ENCODE measurements at places on chromosomes 6 and 20. TPM values are rescaled to one million over a fixed set of nuclear protein-coding genes. Genes with fewer than 3 reads are reported as not detected.

The YTHDF1 gene
- 55.7 TPM for total RNA-seq

The FNDC1 gene
- 1.7 TPM for total RNA-seq

The RBBP9 gene
- 11.6 TPM for total RNA-seq

The SMPDL3A gene
- 3.9 TPM for total RNA-seq

DNA sequence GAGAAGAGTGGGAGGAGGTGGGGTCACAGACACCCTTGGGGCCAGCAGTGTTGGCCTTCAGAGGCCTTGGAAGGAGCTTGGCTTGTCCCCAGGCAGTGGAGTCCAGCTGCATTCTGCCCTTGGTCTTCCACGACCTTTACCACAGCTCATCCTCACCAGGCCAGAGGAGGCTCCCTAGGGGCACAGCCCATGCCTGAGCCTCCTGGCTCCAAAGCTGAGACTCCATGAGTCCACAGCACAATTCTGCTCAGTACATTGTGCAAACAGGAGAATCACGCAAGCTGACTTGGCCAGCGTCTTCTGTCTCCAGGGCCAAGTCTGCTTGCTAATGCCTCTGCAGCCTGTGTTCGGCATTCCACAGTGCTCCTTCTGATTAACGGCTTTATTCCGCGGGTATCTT is 337.2 kb downstream of the SMOC2 start:
- no peak overlapping the region for H3K4me3 ChIP-seq
- H3K36me3 ChIP-seq, result no peaks in the 10 kb centered on the region
- peaks cover 9% of the 10 kb centered on the region for H3K4me1 ChIP-seq
- H3K27me3 ChIP-seq, result no peaks in the 10 kb centered on the region
- peak; percentile 79 for DNase-seq

DNA sequence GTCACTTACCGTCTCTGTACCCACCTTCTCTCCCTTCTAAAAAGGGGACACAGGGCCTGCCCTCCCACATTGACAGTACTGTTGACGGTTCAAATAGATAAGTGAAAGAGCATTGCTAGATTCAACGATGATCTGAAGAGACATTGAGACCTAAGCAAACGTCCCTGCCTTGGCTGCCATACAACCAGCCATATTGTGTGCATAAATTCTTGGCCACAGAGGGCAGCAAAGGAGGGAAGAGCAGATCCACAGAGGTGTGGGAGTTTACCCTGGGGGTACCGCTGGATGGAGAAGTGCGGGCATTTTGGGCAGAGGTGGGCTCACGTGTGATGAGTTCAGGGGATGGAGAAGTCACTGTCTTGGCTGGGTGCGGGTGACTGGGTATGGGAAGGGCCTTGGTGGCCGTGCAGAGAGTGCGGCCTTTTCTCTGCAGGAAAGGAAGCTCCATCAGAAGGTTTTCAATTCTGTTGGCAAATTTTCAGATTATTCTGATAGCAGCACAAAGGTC is 85.6 kb downstream of the POPDC3 start:
- no peaks in the 10 kb centered on the region for H3K36me3 ChIP-seq
- no peaks in the 10 kb centered on the region for H3K4me1 ChIP-seq
- H3K27me3 ChIP-seq, result no peaks in the 10 kb centered on the region

- H3K36me3 ChIP-seq, result no peaks in the 10 kb centered on the region
- no peak overlapping the region for H3K27ac ChIP-seq
- H3K4me3 ChIP-seq, result no peak overlapping the region
- H3K4me1 ChIP-seq, result no peaks in the 10 kb centered on the region
These were observed 107.5 kb downstream of the FAXC start for GRCh38 chr6:99241905-99242534.

DNA sequence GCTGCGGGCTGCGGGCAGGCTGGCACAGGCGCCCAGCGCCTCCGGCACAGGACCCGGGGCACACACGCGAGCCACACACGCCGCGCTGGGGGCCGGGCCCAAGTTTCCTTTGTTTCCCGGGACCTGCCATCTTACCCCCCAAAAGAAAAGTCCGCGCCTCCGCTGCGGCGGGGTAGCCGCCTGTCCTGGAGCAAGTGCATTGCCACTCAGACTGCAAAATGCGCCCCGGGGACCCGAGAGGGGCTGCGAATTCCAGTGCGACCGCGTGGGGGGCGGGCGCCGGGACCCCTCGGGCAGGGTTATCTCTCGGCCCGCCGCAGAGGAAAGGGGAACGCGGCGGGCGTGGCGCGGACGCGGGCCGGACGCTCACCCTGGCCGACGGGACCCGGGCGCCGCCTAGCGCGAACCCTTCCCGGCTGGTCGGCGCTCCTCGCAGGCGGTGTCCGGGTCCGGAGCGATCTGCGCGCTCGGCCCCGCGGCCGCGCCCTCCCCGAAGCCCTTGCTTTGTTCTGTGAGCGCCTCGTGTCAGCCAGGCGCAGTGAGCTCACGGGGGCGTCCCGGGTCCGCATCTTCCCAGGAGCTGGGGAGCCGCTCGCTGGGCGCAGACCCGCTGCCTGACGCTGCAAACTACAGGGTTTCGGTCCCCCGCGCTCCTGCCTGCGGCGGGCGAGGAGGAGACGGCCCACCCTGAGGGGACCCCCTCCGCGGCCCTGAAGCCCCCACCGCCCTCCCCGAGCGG is 639 bp upstream of the CD24 start:
- peak; percentile 25 for DNase-seq
- peak overlapping the region; percentile 45 for H3K27ac ChIP-seq
- H3K4me1 ChIP-seq, result no peaks in the 10 kb centered on the region
- H3K27me3 ChIP-seq, result no peaks in the 10 kb centered on the region
- H3K36me3 ChIP-seq, result no peaks in the 10 kb centered on the region
- peak overlapping the region; percentile 59 for H3K4me3 ChIP-seq

DNA sequence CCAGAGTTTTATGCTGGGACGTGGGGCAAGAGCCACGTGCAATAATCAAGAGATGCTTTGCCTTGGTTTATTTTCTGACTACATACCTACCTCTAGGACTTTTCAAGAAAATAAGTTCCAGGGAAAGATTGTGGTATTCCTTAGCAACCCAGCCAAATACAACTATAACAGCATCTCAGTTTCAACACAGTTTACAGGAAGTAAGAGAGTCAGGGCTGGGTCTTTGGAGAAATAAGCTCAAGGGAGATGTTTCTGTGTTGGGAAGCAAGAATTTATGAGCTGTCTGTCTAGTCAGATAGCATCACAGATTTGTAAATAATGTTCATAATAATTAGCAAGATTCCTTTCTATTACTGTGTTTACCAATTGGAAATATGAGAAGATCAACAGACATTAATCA is 35.1 kb downstream of the MAP3K5 start:
- no peaks in the 10 kb centered on the region for H3K36me3 ChIP-seq
- no peaks in the 10 kb centered on the region for H3K27me3 ChIP-seq
- H3K27ac ChIP-seq, result no peak overlapping the region
- H3K4me1 ChIP-seq, result peaks cover 10% of the 10 kb centered on the region
- DNase-seq, result no peak

DNA sequence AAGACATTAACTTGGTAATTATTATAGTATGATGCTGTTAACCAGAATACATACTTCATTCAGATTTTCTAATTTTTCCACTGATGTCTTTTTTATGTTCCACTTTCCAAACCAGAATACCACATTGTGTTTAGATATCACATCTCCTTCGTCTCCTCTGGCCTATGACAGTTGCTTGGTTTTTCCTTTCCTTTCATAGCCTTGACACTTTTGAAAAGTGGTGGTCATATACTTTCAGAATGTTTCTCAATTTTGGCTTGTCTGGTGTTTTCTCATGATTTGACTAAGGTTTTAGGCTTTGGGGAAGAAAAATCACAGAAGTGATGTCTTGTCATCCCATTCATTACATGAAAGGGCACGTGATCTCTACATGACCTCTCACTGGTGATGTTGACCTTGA is 24.3 kb upstream of the RIMS4 start:
- H3K4me1 ChIP-seq, result no peaks in the 10 kb centered on the region
- no peaks in the 10 kb centered on the region for H3K36me3 ChIP-seq
- no peak overlapping the region for H3K4me3 ChIP-seq

DNA sequence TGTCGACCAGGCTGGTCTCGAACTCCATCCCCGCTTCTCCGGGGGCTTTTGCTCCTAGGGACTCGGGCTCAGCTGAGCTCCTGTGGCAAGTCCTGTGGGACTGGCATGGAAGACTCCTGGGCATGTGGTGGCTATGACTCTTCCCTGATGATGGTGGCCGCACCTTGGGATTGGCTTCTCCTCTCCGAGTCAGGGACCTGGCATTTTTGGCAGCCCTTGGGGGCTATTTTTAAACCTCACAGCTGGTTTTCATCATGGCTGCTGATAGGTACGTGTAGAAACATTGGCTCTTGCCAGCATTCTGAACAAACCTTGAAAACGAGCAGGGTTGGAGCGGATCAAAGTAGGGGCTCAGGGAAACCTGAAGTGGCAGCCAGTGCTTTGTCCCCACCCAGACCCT is 54.1 kb downstream of the RBM38 start:
- no peaks in the 10 kb centered on the region for H3K36me3 ChIP-seq
- DNase-seq, result no peak
- H3K4me3 ChIP-seq, result no peak overlapping the region
- no peaks in the 10 kb centered on the region for H3K27me3 ChIP-seq
- no peak overlapping the region for H3K27ac ChIP-seq

GRCh38 chr20:59495894-59496510 is 108.3 kb upstream of the PHACTR3 start:
- no peak overlapping the region for H3K4me3 ChIP-seq
- H3K27ac ChIP-seq, result no peak overlapping the region
- H3K36me3 ChIP-seq, result no peaks in the 10 kb centered on the region
- peaks cover 6% of the 10 kb centered on the region for H3K4me1 ChIP-seq

GRCh38 chr6:43368259-43369160 is 937 bp downstream of the ZNF318 start:
- H3K27me3 ChIP-seq, result no peaks in the 10 kb centered on the region
- DNase-seq, result peak; percentile 62
- peaks cover 7% of the 10 kb centered on the region for H3K4me1 ChIP-seq
- peak overlapping the region; percentile 95 for H3K27ac ChIP-seq

- H3K36me3 ChIP-seq, result no peaks in the 10 kb centered on the region
- no peak overlapping the region for H3K4me3 ChIP-seq
- DNase-seq, result no peak
- no peaks in the 10 kb centered on the region for H3K4me1 ChIP-seq
- no peaks in the 10 kb centered on the region for H3K27me3 ChIP-seq
These were observed 52.8 kb upstream of the MPC1 start for GRCh38 chr6:166435574-166435973.

Data from testis (tissue), 5 donors.